ENCODE measurements at places on chromosomes 1 and 21.

GRCh38 chr1:150385537-150386445, 21.8 kb downstream of the RPRD2 start:
- no peak for DNase-seq

- no peak for DNase-seq
Observed at GRCh38 chr1:207670192-207670591, 25.3 kb downstream of the CR1L start.

- no peak for DNase-seq
Observed at GRCh38 chr1:61204528-61204927, 122.2 kb downstream of the NFIA start.

DNA sequence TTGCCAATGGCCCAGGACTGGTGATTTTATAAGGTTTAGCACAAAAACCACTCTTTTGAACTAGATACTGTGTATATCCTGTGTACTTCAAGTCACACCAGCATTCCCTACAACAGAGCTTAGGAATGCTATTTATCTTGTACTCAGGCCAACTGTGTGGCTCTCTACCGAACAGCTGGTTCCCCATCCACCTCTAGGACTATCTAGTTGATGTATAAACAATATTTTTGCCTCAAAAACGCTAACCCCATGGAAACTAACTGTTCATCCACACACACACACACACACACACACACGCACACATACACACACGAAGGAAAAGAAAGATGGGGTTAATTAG, 28.7 kb upstream of the SLC45A3 start:
- DNase-seq = peak; percentile 44

GRCh38 chr1:199834711-199835110, 192.8 kb upstream of the NR5A2 start:
- DNase-seq = no peak

GRCh38 chr1:14255711-14256110, 342.8 kb upstream of the KAZN start:
- no peak for DNase-seq

DNA sequence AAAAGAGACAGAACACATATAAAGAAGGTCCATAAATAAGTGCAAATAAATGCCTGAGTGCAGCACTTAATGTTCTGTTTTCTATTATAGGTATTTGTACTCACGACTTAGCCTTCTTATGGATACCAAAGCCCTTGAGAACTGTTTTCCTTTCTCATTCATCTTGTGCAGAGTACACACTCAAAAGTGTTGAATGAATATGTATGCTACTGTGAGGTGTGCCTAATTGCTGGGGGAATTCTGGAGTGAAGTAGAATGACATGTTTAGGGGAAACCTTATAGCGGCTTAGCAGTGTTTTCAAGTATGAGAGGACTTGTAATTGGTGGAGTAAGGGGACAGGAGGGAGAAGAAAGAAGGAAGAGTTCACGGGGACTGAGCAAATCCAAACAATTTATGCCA, 157.6 kb downstream of the CACNA1E start:
- no peak for DNase-seq
